ENCODE measurements at places on chromosomes 11 and 22. TPM values are rescaled to one million over a fixed set of nuclear protein-coding genes. Genes with fewer than 3 reads are reported as not detected.

Gene TSPAN18
- total RNA-seq, result 66.7 TPM

Gene PRODH
- 0.50 TPM for total RNA-seq

Gene CCDC116
- 0.78 TPM for total RNA-seq

Gene VPREB1
- not detected for total RNA-seq

Gene GSTT2B
- not detected for total RNA-seq

Gene HTR3A
- not detected for total RNA-seq

Gene E2F8
- total RNA-seq, result 33.7 TPM

All from activated naive CD4-positive, alpha-beta T cell treated with anti-CD3 and anti-CD28 coated beads, Interleukin-2, amount 10 ng/mL, durations not matched to agents 5 hours and 36 hours (primary cell).